Hematopoietic multipotent progenitor cell (in vitro differentiated cells): ENCODE measurements at places on chromosomes 12 and 14.

GRCh38 chr12:40209886-40210285, 14.9 kb upstream of the LRRK2 start:
- DNase-seq = no peak

- DNase-seq = no peak
Observed at GRCh38 chr14:54261283-54261682, 135.5 kb upstream of the CDKN3 start.

DNA sequence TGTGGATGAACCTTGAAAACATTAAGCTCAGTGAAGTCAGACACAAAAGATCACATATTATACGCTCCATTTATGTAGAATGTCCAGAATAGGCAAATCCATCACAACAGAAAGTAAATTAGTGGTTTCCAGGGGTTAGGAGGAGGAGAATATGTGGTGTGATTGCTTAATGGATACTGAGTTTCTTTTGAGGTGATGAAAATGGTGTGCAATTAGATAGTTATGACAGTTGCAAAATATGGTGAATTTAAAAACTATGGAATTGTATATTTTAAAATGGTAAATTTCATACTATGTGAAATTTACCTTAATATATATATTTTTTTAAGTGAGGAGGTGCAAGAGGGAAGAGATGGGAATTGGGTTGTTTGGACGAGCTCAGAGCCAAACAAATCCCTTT, 46.3 kb upstream of the KICS2 start:
- no peak for DNase-seq

GRCh38 chr12:28040246-28040645, 67.7 kb upstream of the PTHLH start:
- DNase-seq = no peak

DNA sequence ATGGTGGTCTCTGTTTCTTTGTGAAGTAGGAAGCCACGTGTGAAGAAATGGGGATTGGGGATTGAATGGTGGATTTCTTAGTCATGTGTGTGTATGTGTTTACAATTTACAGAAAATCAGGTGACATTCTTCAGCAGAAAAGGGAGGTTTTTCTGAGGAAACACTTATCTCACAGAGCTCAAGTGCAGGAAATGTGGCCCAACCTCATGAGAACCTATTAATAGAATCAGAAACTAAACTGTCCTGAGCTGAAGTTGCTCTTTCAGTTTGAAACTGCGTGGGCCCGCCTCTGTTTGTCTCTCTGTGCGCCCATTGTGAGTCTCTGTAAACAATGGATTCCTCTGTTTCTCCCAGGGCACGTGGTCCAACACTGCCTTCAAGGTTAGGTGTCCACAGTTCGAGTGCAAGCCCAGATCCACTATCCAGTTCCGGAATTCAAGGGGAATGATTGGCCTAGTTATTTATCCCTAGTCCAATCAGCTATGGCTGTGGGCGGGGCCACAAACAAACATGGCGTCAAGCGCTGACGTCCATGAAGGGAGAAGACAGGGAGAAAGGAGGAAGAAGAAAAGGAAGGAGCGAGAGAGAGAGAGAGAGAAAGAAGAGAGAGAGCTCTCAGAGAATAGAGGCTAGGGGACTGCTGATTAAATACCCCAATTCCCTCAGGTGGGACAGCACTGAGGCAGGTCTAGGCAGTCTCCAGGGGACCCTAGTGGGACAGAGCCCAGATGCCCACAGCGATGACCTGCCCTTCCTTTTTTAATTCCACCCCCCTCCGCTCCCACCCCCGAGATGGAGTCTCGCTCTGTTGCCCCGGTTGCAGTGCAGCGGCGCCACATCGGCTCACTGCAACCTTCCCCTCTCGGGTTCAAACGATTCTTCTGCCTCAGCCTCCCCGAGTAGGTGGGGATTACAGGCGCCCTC, 31.4 kb upstream of the C12orf76 start:
- peak; percentile 75 for DNase-seq

- no peak for DNase-seq
Observed at GRCh38 chr14:50816395-50817047, 14.4 kb downstream of the NIN start.

DNA sequence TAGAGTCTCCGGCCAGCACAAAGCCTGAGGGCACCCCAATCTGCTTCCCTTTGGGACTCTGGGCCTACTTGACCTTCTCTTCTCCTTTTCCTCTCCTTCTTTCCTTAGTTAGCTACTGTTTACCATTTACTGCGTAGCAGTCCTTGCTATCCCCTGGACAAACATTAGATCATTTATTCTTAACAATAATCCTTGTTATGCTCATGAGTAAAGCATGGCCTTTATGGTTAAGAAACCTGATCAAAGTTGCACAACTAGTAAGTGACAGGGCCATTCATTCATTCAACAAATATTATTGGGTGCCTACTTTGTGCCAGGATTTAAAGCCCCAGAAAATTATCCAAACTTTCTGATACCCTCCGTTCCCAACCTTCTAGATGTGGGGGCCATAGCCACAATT, 3.2 kb upstream of the HDAC7 start:
- DNase-seq = no peak
